ENCODE measurements at places on chromosomes 16 and 17.

- DNase-seq, result no peak
These were observed 5.2 kb downstream of the METRNL start for GRCh38 chr17:83084621-83085056.

- DNase-seq, result no peak
These were observed 12.1 kb downstream of the BEAN1 start for GRCh38 chr16:66439051-66439730.

- no peak for DNase-seq
These were observed 66.1 kb upstream of the RPL38 start for GRCh38 chr17:74137416-74137815.

GRCh38 chr16:31130336-31130891 is 5.1 kb downstream of the PRSS8 start:
- no peak for DNase-seq

DNA sequence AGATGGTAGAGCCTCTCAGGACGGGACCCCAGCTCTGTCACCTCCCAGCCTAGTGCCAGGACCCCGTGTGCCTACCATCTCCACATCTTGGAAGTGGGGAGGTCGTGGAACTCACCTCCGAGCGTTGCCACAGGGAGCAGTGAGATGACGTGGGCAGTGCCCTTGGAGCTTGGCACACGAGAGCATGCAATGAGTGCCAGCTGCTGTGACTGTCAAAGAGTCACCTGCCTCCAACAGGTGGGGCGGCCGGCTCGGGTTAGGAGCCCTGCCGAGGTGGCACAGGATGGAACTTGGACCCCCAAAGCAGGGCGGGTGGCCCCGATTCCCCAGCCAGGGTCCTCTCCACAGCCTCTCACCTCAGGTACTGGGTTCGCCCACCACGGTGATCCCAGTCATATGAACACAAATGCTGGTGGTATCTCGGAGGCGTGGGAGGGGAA is 5.5 kb downstream of the VPS4A start:
- DNase-seq, result no peak

- no peak for DNase-seq
These were observed 217.8 kb upstream of the GSE1 start for GRCh38 chr16:85395207-85395912.

DNA sequence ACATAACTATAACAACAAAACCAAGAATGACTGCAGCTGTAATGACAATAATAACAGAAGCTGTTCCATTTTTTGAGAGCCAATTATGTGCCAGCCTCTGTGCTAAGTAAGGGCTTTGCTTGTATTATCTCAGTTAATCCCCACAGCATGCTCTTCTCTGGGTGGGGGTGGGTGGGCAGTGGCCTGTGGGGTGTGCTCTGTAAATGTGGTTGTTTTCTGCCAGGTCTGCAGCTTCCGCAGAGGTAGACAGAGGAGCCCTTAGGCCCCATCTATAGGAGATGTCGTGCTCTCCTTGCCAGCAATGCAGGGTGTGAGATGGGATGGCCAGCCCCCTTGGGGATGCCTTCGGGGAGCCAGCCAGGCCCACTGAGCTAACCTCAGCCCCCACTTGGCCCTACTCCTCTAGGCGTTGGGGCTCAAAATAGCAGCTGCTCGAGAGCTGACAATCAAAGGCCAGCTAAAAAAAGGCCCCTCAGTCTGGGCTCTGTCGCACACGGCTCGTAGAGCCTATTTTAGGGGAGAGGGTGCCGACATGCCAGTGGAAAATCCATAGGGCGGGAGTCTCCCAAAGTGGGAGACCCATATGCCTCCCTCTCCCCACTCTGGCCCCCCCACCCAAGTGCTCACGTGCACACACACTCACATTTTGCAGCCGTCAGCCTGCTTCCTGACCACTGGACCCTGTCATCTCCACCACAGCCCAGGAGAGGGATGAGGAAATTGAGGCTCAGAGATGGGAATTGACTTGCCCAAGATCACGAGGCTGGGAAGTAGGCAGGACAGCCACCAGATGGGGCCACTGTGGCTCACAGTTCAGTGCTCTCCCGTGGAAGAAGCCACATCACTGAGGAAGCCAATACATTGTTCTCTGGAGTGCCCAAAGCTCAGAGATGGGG is 15.8 kb downstream of the CDH16 start:
- no peak for DNase-seq

GRCh38 chr17:55281649-55282378 is 17.1 kb downstream of the HLF start:
- DNase-seq, result no peak

DNA sequence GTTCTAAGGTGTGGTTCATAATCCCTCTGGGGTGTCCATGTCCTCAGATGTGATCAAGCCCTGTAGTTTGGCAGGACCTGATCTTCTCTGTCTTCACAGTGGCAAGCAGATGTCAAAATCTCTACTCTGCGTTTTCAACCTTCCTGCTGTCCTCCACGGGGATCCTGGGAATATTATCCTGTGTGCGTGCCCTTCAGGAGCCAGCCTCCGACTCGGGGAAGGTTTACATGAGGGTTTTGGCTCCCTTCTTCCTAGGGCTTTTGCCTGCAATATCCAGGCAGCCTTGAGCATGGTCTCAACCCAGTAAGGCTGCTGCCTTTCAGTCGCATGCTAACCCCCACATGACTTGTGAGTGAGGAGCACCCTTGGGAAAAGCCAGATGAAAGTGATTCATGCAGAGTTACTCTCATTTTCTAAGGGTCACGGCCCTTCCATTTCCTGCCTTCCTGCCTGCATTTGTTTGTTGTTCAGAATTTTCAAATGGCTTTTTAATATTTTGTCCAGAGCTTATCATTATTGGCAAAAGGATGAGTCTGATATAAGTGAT is 202.2 kb upstream of the CHMP6 start:
- no peak for DNase-seq

- no peak for DNase-seq
These were observed 27.5 kb downstream of the NKD1 start for GRCh38 chr16:50575743-50576142.

GRCh38 chr17:63542942-63543821 is 7.1 kb upstream of the DCAF7 start:
- no peak for DNase-seq

GRCh38 chr17:37797206-37797605 is 52.3 kb upstream of the HNF1B start:
- DNase-seq, result no peak

GRCh38 chr16:627454-628239 is 3.1 kb upstream of the WFIKKN1 start:
- DNase-seq, result no peak

- DNase-seq, result no peak
These were observed 1.1 kb downstream of the DHRS11 start for GRCh38 chr17:36592716-36593321.

GRCh38 chr17:46039592-46040186 is 40.6 kb downstream of the STH start:
- DNase-seq, result no peak

DNA sequence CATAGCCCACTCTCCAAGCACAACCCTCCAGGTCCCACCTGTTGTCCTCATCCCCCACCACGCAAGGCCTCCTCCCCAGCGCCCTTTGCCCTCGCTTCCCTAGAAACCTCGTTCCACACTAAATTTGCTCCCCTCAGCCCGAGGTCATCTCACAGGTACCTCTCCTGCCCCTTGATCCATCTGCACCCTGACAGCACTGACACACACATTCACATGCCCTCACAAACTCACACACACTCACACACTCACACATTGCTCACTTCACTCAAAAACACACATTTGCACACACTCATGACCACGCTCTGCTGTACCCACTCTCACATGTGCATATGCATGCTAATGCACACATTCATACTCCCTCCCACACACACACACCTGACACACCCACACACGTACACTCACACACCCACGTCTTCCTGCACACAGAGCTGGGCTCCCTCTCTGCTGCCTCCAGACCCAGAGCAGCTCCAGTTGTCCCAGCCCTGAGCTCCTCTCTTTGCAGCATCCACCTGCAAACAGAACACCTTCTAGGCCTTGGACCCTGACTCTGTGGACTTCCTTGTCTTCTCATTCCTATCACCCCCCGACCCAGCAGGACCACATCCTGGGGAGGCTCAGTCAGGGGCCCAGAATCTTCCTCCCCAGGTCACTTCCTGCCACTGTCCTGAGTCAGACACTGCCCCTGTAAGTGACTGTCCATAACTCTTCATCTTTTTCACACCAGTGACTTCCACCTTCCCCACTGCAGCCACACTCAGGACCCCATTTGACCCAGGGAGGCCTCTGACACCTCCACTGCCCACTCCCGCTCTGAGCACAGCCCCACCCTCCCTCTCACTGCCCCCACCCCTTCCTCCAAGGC is 4.9 kb downstream of the ASGR2 start:
- DNase-seq, result no peak

GRCh38 chr16:88863426-88863825 is 3.0 kb downstream of the PABPN1L start:
- no peak for DNase-seq

GRCh38 chr17:57523926-57524632 is 221.0 kb downstream of the CCDC182 start:
- no peak for DNase-seq

DNA sequence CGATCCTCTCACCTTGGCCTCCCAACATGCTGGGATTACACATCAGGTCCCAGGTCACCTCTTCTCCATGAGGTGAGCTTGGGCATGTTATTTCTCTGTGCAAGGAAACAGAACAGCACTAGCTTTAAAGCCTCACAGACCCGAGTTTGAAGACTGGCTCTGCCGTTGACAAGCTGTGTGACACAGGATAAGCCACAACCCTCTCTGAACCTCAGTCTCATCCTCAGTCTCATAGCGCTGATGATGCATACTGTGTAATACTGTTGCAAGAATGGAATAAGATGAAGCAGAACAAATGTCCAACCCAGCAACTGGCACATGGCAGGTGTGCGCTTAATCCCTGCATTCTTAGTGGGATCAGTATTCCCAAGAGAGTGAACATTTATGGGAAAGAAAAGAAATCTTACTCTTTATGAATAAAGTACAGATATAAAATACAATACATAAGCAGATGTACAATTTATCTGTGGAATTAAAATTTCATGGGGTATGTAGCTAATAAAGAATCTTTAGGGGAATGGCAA is 43.5 kb downstream of the ABAT start:
- DNase-seq, result no peak

- DNase-seq, result no peak
These were observed 184.3 kb upstream of the CACNG3 start for GRCh38 chr16:24071666-24072360.

DNA sequence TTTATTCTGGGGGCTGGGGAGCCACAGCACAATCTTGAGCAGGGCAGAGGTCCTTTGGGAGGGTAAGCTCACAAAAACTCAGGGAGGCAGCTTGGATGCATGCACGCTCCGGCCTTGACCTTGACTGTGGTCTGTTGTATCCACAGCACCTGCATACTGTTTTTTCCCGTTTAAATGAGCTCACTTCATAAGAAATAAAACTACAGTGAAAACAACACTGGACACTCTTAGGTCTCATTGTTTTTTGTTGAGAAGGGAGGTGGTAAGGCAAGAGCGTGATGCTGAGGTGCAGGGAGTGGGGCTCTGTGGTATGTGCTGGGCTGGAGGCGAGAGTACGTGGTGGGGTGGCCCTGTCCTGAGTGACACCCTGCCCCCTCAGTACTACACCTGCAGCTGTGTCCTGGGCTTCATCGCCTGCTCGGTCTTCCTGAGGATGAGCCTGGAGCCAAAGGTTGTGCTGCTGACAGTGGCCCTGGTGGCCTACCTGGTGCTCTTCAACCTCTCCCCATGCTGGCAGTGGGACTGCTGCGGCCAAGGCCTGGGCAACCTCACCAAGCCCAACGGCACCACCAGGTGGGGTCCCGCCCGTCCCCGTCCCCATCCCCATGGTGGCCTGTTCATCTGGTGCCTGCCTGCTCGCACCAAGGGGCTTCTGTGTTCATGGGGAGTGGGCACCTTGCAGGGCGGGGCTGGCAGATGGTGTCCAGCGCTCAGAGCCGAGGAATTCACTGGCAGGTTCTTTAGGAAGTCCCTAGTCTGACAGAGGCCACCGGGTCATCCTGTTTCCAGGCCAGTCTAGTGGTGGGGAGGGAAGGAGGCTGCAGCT is 44.2 kb downstream of the ADCY7 start:
- DNase-seq, result no peak

- DNase-seq, result no peak
These were observed 160.8 kb downstream of the ANKFN1 start for GRCh38 chr17:56314026-56314425.

DNA sequence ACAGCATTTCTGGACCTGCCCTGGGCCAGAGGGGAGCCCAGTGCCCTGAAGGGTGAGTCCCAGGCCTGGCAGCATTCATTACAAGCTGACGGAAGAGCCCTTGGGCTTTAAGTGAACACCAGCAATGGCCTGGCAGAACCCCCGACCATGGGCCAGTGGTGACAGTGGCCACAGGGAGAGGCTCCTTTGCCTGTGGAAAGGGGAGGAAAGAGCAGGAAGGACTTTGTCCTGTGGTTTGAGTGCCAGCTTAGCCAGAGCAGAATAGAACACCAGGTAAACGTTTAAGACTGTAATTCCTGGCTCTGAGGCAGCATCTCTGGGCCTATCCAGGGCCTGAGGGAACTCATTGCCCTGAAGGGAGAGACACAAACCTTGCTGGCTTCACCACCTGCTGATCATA is 34.3 kb upstream of the ATP2C2 start:
- no peak for DNase-seq

DNA sequence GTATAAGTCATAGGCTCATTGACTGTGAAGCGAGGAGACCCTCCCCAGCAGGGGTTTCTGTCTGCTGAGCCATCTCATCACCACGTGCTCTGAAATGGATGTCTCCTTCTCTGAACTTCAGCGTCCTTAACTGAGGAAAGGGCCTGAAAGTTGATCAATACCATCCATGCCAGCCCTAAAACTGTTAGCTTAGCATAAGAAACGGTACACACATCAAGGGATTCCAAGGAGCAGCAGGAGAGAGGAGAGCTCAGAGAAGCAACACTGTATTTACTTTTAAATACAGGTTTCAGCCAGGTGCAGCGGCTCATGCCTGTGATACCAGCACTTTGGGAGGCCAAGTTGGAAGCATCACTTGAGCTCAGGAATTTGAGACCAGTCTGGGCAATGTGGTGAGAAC is 248.9 kb upstream of the TNRC6C start:
- DNase-seq, result no peak

GRCh38 chr17:45828582-45829133 is 16.0 kb upstream of the SPPL2C start:
- DNase-seq, result no peak

DNA sequence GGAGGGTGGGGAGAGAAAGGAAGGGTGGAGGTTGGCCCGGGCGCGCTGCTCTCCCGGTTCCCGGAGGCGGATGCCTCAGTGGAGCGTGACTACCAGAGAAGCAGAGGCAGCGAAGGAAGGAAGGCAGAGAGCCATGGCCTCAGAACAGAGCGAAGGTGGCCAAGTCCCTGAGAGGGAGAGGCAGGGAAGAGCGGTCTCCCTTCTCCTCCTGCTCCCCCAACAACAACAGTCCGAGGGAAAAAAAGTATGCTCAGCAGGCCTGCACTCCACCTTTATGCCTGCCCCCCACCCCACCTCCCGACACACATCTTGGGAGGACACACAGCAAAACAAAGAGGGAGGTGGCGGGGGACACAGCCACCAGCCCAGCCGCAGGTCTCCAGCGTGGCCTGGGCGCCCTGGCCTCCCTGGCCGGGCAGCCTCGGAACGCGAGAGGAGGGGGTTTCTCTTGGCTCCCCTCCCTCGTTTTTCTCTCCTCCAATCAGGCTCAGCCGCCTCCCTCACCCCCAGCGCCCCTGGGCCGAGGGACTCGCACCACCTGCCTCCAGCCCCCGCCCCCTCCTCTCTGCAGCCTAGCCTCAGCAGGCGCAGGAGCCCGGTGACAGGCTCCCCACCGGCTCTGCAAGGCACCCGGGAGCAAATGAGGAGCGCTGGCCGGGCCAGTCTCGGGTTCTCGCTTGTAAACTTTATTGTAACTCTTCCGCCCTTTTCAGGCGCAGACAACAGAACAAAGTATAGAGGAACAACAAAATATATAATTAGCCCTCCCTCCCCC is 1.1 kb upstream of the HOXB7 start:
- peak; percentile 52 for DNase-seq

Data from NCI-H1930 (cell line).